ENCODE measurements at places on chromosomes 16 and 17.

GRCh38 chr17:35433075-35433894 lies 985 bp upstream of the SLFN12 start:
- peak; percentile 72 for DNase-seq

- no peak for DNase-seq
These were observed 7.2 kb upstream of the HSD11B2 start for GRCh38 chr16:67423611-67424260.

DNA sequence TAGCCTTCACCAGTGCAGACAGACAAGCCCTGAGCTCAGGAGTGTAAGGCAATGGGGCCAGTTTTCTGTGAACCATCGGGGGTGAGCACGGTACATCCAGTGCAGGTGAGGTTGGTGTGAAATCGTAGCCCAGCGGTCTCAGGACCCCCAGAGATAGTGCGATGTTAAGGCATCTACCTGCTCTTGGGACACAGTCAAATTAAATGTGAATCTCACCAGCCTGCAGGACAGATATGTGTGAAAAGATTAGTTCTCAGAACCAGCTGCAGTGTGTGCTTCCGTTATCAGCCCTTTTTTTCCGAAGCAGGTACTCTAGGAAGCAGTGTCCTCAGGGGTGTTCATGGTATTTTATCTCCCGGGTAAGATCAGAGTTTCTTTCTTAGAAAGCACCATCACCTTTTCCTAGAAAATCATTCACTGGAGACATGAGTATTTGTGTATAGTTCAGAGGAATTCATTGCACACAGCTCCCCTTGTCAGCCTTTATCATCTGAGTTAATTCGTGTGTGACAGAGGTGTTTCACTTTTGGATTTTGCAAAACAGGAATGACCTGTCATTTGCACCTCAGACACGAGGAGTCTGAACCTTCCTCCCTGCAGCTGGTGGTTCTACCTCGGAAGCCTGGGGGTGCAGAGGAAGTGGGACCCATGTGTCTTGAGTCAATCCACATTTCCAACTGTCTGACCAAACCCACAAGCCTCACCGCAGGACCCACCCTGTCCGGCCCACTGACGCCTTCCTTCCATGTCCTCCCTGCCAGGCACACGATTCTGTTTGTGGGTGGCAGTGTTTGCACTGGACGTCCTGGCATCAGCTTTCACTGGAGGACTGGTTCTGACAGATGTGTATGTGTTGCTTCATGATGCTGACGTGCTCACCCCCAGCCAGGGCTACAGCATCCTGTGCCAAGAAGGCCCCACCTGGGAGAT lies 107.8 kb downstream of the CLEC16A start:
- peak; percentile 68 for DNase-seq

DNA sequence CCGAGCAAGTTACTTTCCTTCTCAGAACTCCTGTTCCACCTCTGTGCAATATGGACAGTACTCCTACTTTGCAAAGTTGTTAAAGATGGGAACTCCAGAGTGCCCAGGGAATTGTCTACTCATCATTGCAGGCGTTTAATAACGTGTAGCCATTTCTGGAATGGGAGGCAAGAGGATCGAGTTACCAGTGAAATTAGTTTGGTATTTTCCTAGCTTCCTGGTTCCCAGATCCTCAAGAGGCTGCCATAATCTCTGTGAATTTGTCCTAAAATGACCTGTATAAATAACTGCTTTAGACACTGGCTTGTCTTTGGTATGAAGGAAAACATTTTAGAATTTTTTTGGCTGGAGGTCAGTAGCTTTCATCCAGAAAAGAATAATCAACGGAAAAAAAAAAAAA lies 27.7 kb downstream of the WWOX start:
- no peak for DNase-seq

DNA sequence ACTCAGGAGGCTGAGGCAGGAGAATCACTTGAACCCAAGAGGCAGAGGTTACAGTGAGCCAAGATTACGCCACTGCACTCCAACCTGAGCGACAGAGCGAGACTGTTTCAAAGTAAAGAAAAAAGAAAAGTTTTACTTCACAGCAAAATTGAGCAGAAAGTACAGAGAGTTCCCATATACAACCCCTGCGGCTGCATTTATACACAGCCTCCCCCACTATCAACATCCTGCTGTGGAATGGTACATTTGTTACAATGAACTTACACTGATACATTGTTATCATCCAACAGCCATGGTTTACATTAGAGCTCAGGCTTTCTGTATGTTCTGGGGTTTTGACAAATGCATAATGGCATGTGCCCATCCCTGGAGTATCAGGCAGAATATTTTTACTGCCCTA lies 2.6 kb upstream of the MTHFSD start:
- no peak for DNase-seq

DNA sequence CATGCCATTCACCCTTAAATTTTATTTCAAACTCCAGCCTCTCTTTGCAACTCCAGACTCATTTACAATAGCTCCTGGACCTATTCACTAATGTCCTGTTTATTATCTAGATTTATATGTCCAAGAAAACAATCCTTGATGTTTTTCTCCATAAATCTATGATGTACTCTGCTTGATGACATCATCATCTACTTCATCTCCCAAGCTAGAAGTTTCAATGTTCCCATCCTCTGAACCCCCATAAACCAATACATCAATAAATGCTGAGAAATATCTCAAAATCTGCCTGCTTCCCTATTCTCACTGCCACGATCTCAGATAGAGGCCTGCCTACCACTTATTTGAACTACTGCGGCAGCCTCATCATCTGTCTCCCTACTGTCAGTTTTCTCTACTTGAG lies 4.2 kb downstream of the CEP112 start:
- no peak for DNase-seq

DNA sequence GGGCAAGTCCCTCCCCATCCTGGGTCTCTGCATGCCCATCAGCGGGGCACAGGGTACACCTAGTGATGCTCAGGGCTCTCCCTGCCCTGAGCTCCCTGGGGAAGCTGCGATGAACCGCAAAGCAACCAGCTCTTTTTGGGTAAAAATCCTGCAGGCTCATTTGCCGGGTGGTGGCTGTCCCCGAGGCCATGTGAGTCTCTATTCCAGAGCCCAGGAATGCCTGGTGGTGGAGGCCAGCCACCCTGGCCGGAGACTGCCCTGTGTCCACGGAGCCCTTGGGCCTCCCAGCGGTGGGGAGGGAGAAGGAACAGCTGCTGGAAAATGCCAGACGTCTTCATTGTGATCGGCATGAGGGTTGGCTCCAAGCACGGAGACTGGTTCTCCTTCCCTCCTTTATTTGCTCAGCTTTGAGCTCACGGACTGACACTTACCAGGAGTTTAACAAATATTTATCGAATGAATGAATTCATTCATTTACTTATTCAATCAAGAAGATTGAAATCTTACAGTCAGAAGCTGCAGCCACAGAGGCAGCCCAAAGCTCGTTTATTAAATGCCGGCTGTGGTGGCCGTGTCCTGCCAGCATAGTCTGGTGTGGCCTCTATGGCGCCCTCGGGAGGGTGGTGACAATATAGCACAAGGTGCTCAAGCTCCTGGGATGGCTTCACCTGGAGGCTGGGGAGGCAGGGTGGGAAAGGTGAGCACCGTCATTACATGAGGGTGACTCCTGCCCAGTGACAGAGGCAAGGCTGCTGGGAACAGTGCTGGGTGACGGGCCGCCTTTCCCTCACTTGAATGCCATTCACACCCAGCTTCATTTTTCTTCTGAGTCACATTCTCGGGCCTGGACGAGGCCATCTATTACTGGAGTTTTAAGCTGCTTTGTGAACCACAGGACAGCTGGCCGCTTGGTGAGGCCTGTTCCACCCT lies 31.1 kb upstream of the JPH3 start:
- DNase-seq: no peak

DNA sequence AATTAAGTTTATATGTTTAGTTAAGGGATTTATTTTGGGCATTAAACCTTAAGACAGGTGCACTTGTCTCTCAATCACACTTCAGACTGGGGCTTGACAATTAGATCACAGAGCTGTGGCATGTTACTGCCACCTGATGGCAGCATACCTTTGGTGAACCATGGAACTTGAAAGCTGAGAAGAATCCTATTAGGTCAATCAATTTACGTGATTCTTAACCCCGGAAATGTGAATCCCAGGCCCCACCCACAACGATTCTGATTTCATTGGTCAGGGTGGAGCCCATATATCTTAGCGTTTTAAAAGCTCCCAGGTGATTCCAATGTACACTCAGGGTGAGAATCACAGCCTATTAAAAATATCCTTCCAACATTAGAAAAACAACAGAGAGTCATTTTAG lies 91.0 kb downstream of the GSG1L start:
- DNase-seq: peak; percentile 41

- DNase-seq: no peak
These were observed 412.7 kb downstream of the UTP18 start for GRCh38 chr17:51673070-51673469.

GRCh38 chr16:77899416-77899815 lies 111.1 kb downstream of the VAT1L start:
- no peak for DNase-seq

GRCh38 chr17:2023256-2023655 lies 1.9 kb downstream of the RTN4RL1 start:
- no peak for DNase-seq

DNA sequence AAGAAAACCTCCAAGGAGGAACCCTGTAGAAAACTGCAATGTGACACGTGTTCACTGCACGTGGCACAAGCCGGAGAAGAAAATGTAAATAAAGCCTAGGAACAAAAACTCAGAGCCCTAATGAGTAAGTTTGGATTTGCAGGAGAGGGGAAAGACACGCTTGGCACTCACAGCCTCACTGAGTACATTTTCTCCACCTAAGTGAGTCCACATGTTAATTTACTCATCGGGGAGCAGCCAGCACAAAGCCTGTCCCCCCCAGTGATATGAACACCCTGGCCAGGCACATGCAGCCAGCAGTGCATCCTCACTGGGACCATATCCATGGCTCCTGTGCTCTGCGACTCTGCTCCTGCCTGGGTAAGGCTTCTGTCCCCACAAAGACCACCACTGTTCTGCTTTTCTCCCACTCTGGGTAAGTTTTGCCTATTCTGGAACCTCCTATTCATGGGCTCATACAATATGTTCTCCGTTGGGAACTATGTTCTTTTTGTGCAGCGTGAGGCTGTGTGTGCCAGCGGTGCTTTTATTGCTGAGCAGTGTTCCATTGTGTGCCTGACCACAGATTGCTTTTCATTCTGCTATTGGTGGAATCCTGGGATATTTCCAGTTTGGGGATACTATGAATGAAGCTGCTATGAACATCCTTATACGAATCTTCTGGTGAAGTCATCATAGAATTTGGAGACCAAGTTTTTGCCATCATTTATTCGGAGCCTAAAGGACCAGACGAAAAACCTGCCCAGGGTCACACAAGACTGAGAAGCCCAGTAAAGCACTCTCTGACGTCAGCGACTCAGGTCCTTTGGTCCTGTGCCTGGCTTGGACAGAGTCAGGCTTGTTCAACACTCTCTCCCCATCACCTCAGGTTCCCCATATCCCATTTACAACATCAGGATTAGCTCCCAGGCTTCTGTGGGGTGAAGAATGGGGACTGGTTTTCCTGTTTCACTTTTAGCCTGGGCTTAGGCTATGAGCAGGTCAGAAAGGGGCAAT lies 53.3 kb downstream of the RNF112 start:
- no peak for DNase-seq

- no peak for DNase-seq
These were observed 4.4 kb upstream of the BAHCC1 start for GRCh38 chr17:81390873-81391255.
